ENCODE measurements at places on chromosomes 4 and X.

- no peak for DNase-seq
These were observed 22.5 kb downstream of the XIAP start for GRCh38 chrX:123882391-123882790.

DNA sequence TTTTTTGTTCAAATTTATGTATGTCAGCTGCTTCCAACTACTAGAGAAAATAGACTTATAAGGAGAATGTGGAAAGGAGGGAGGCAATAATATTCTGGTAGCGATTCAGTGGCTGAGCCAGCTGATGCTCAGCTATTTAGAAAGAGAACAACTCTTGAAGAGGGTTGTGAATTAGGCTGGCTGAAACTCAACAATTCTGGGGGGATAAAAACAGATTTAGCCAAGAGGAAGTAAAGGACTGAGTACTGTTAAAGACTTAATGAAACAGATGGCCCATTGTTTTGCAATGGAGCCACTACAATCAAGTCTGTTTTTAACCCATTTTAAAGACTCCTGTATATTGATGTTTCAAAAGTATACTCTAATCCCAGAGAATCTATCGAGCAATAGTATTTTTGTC, 1058.9 kb downstream of the C4orf33 start:
- DNase-seq: no peak

GRCh38 chrX:107729558-107730297, 45.9 kb downstream of the TSC22D3 start:
- no peak for DNase-seq

GRCh38 chrX:133307094-133307493, 88.9 kb upstream of the TFDP3 start:
- DNase-seq: no peak

GRCh38 chr4:14132301-14132700, 504.8 kb upstream of the BOD1L1 start:
- DNase-seq: no peak

- no peak for DNase-seq
These were observed 35.7 kb upstream of the EGFL6 start for GRCh38 chrX:13533726-13534125.

GRCh38 chr4:87882321-87882720, 49.6 kb downstream of the MEPE start:
- no peak for DNase-seq

DNA sequence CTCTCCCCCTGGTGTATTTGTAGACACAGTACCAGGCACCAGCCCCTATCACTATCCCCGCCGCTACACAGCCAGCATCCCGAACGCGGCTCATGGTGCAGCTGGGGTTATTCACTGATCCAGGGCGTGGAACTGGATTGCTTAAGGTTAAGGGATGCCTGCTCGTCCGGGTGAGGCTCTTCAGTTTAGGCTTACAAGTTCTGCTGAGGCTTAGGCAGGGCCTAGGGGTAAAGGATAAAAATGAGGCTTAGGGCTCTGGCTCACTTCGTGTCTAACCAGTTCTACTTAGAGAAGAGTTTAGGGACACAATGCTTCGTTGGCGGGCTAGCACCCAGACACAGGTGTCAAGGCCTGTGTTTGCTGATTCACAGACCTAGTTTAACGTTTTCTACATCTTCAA, 2.2 kb downstream of the ARMCX2 start:
- DNase-seq: no peak

GRCh38 chrX:72624194-72624593, 51.6 kb upstream of the HDAC8 start:
- DNase-seq: no peak

DNA sequence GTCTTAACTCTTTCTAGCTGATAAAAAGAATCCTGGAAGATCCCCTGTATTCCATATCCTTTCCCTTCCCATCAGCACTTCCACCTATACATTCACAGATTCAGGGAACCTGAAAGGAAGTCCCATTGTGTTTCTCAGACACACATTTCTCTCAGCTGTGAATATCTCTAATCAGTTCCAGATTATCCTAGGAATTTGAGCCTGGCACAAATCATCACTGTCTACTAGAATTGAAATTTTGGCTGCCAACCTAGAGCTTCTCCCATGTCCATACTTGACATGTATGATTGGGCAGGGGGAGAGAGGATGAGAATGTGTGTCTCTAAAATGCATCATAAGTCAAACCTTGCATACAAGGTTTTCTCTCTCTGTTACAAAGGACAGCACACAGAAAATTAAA, 53.1 kb downstream of the NDST3 start:
- no peak for DNase-seq

DNA sequence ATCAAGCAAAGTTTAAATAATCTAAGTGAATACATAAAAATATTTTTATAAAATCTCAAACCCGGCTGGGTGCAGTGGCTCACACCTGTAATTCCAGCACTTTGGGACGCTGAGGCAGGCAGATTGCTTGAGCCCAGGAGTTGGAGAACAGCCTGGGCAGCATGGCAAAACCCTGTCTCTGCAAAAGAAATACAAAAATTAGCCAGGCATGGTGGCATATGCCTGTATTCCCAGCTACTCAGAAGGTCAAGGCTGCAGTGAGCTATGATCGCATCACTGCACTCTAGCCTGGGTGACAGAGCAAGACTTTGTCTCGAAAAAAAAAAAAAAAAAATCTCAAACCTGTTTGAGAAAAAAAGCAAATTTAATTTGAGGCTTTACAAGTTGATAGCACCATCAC, 96.9 kb upstream of the GPR34 start:
- no peak for DNase-seq

- no peak for DNase-seq
These were observed 39.3 kb downstream of the TASL start for GRCh38 chrX:30538271-30538670.

GRCh38 chr4:10701161-10701560, 16.6 kb upstream of the CLNK start:
- DNase-seq: no peak

DNA sequence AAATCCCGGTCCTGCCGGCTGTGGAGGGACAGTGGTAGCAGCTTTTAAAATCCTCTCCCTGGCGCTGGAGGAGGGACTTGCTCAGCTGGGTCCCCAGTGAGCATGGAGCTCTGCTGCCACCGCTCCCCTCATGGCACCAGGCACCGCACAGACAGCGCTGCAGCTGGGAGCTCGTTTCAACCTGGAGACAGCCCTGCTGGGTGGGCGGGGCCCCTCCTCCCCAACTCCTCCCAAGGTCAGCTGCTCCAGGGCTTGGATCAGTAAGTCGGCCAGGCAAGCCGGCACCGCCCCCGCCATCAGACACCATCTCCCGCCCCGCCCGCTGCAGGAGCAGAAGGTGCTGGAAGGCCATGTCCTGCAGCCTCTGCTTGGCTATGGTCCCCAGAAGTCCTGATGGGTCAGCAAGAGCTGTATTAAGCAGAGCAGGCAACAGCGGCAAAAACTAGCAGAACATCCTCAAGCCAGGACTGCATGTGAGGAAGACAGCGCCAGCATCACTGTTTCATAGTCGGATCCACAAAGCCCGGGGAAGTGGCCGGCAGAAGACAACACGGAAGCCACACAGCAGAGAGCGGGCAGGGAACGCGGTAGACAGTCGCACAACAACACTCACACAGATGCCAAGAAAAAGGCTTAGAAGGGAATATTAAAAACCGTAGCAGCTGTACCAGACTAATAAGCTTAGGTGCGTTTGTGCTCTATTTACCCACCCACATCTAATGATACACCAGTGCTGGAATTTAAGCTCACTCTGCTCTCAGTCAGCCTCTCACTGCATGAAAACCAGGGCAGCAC, 16.2 kb downstream of the ZFYVE28 start:
- DNase-seq: peak; percentile 37

GRCh38 chr4:19130866-19131265, 1109.3 kb upstream of the LCORL start:
- no peak for DNase-seq

GRCh38 chr4:155687380-155687982, 20.8 kb downstream of the GUCY1A1 start:
- DNase-seq: no peak

DNA sequence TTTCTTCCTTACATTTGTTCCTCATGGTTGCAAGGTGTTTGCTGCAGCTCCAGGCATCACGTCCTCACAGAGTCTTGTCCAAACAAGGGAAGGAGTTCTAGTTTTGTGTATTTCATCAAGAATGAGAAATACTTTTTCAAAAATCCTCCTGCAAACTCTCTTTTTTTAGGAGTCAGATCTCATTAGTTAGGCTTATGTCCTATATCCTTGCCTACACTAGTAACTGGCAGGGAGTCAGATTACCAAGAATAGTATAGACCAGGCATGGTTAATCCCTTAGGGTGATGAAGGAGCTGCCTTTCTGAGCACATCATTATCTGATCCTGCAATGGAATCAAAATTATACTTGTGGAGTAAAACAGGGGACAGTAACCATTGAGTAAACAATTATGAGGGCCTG, 160.4 kb downstream of the SHROOM3 start:
- no peak for DNase-seq

- DNase-seq: no peak
These were observed 40.5 kb downstream of the AGA start for GRCh38 chr4:177401658-177402273.

DNA sequence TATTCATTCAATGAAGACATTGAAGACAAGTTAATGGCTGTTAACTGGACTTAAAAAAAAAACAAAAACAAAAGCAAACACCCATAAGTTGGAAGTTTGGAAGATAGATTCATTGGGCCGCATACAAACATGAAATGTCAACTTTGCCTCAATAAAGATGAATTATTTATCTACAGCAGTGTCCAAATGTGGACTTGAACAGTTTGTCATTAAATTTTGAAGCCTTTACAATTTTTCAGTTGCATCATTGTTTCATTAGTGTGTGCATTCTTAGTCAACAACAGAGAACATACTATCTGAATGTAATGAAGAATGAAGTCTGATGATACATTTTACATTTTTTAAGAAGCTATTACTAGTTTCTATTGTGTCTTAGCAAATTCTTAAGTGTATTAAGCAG, 152.1 kb downstream of the SLIT2 start:
- no peak for DNase-seq

- no peak for DNase-seq
These were observed 30.5 kb downstream of the ZBTB49 start for GRCh38 chr4:4320528-4320927.

GRCh38 chrX:1673337-1673736, 58.5 kb downstream of the ASMT start:
- no peak for DNase-seq

DNA sequence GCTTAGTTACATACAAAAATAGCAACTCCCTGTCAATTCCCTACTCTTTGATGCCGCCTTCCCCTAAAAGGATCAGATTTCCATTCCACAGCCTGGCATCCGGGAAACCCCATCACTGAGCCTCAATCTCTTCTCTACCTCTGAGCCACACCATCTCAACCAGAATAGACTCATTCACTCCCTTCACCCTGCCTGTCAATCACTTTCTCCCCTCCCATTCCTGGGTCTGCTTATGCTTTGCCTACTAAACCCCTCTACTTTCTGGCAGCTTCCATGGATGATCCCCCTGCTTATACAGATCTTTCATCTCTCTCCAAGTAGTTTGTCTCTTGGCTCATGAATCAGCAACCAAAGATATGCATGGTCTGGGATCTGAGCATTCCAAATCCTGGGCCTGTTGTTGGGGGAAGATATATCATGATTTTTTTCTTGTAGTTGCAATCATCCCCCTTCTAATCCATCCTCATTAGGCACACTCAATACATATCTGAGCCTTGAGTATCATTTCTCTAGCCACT, 2.6 kb downstream of the AMER1 start:
- DNase-seq: no peak

- no peak for DNase-seq
These were observed 44.7 kb upstream of the DCK start for GRCh38 chr4:70948665-70949260.

DNA sequence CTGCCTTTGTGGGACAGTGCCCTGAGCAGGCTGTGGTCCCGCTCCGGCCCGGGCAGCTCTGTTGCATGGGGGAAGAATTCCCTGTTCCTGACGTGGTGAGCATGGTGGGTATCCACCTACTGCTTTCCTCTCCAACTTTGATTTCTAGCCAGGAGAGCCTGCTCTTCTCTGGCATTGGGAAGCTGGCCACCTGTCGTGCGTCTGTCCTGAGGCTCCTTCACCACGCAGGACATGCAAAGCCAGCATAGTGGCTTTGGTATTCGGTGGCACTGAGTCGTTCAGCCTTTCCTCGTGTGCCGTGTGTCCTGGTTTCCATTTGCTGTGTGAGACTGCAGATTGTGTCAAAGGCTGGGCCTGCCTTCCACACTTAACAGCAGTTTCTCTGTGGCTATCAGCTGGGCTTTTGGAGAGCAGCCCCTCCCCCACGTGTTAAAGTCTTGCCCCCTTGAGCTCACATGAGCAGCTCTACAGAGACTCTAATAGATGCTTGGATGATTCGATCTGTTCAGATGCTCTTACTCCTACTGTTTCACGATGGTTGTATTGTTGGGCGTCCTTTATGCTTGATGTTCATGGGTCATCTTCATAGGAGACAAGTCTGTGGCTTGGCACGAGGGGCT, 46.3 kb upstream of the CLCN4 start:
- no peak for DNase-seq

DNA sequence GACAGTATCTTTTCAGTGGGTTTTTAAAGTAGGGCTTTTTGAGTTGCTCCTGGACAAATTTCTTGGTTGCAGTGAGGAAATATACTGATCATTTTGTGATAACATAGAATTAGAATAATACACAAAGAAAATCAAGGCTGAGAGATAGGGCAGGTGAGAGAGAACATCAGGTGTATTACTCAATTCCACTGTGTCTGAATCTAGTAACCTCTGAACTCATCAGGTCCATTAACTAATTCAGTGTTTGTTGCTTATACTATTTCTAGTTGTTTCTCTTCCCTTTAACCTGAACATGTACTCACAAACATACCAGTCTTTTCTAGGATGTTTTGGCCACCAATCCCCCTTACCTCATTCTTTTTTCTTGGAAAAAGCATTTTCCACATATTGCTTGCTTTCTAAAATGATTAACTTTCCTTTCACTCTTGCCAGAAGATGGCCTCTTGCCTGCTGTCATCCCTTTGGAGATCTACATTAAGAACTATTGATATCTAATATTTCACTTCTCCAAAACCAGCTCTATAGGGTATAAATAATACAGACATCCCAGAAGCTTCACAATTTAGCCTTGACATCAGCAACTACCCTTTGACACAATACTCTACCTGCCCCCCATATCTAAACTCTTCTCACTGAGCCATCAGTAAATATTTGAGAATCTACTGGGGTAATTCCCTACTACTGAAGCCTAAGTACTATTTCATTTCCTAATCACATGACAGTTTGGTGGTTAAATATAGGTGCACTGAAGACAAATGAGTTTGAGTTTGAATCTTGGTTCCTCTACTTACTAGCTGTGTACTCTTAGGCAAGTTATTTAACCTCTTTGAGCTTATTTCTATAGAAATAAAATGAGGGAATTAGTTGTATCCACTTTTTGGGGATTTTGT, 470.8 kb upstream of the IGFBP7 start:
- DNase-seq: no peak

GRCh38 chrX:93673869-93674271, at the start of gene FAM133A:
Gene FAM133A, plus strand, starts transcription at chrX:93674206. Its CDS starts 35,214 bp downstream, at chrX:93709420.
- DNase-seq: no peak

DNA sequence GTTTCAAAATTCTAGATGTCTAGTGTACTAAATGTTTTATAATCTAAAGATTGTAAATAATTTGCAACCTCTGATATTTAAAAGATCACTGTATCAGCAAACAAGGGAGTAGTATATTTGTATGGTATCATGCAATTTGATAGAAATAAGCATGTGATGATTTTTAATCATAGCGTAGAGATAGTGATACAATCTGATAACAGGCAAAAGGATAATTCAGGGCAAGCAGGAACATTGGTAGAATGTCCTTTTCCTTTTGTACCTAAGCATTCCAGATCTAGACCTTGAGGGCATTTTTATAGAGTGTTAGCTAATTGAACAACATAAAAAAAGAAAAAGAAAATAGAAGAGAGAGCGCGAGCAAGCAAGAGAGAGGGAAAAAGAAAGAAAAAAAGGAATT, 1.4 kb downstream of the ANK2 start:
- DNase-seq: no peak

GRCh38 chr4:165302658-165303057, 24.8 kb upstream of the MSMO1 start:
- DNase-seq: no peak
